ENCODE measurements at places on chromosomes 1 and 21. TPM values are rescaled to one million over a fixed set of nuclear protein-coding genes. Genes with fewer than 3 reads are reported as not detected.
A peak's percentile ranks its signal among the peaks of the same experiment; 100 is the strongest.

The PGM1 gene
- total RNA-seq = 59.6 TPM

The S100A7A gene
- total RNA-seq = not detected

The BLACAT1 gene
- total RNA-seq = not detected

The SMCP gene
- total RNA-seq = not detected

The HENMT1 gene
- 2.2 TPM for total RNA-seq

- no peak for DNase-seq
Observed at GRCh38 chr1:185594786-185595410, 139.3 kb upstream of the HMCN1 start.

DNA sequence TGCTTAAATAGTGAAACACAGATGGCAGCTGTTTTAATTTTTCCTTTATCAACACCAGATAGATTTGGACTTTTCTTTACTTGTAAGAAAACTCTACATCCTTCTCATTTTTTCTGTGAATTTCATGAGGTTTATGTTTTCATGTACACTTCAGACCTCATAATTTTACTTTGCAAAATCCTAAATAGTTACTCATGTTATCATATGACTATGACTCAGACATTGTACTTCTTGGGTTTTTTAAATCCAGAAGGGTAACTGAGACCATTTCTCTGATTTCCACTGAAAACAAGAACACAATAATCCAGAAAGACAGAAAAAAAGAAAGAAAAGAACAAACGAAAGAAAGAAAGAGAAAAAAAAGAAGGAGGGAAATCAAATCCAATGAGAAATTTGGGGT is 1021.6 kb downstream of the NCAM2 start:
- no peak for DNase-seq

- DNase-seq = no peak
Observed at GRCh38 chr1:2587071-2587859, 688 bp downstream of the PRXL2B start.

DNA sequence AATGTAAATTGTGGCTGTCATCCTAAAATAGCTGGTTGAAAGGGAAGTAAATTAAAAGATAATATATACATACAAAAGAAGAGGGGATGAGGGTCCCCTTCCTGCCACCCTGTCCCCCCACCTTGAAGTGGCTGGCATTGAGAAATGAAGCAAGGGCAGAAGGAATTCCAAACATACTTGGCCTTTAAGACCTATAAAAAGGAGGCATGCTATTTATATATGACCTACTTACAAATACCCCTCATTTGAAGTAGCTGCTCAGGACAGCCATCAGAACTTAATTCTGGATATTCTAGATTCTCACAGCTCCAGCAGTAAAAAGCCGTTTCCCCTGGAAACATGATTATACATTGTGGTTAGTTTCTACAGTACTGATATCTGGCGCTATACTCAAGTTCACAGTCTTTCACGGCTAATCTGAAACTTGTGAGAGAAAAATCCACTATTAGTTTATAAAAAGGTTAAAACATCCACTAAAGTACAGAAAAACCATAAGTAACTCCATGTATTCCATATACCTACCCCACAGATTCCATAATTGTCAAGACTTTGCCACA is 9.6 kb upstream of the MAP10 start:
- no peak for DNase-seq

DNA sequence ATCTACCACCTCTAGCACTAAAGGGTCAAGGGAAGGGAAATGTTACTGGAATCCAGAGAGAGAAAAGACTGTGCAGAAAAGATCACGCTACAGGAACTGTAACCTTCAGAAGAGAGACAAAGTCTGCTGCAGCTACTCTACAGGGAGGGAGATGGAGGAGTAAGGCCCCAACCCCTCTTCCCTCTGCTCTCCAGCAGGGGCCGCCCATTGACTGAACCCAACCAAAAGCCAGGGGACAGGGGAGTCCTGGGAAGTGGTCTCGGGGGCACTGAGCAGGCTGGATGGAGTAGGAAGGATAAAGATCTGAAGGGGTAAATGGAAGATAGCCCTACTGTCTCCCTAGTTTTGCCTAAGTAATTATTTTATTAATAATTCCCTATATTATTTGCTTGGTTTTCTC is 72.8 kb upstream of the NR5A2 start:
- DNase-seq = no peak

GRCh38 chr1:224503161-224504118 is 68.8 kb upstream of the WDR26 start:
- peak; percentile 93 for DNase-seq

DNA sequence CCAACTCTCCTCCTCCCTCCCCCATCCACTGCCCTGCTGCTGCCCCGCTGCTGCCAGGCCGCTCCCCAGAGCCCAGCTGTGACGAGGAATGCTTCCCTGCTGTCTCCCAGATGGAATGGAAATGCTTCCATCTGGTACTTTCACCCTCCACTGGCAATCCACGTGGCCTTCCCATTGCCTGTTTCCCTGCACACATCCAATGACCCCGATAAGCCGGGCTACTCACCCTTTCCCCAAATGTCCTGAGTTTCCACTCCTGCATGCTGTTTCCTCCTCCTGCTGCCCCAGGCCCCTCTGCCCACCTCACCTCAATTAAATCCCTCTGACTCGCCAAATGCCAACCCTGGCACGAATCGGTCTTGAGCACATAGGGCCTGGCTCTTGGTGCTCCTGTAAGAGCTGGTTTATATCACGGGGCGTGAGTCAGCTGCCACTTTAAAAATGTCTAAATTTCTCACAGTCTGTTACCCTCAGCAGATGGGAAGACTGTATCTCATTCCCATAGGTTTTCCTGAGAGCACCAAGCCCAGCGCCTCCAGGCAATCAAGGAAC is 36.4 kb downstream of the MRAP start:
- no peak for DNase-seq

- no peak for DNase-seq
Observed at GRCh38 chr1:15418806-15419515, 9.3 kb downstream of the EFHD2 start.

- no peak for DNase-seq
Observed at GRCh38 chr1:22503721-22504410, 52.2 kb downstream of the ZBTB40 start.

- no peak for DNase-seq
Observed at GRCh38 chr1:229364207-229365065, 21.6 kb upstream of the CCSAP start.

All from sigmoid colon (tissue), 7 donors.